Activated CD4-positive, alpha-beta T cell treated with anti-CD3 and anti-CD28 coated beads, Interleukin-2, amount 50 U/mL, for 4 hours (primary cell): ENCODE measurements at places on chromosomes 12 and 14.

GRCh38 chr12:44259890-44260289, 424.0 kb downstream of the TMEM117 start:
- DNase-seq: no peak

GRCh38 chr12:2668816-2669215, 126.0 kb upstream of the FKBP4 start:
- DNase-seq: no peak

- no peak for DNase-seq
Observed at GRCh38 chr12:119311878-119312277, 22.7 kb upstream of the CCDC60 start.

DNA sequence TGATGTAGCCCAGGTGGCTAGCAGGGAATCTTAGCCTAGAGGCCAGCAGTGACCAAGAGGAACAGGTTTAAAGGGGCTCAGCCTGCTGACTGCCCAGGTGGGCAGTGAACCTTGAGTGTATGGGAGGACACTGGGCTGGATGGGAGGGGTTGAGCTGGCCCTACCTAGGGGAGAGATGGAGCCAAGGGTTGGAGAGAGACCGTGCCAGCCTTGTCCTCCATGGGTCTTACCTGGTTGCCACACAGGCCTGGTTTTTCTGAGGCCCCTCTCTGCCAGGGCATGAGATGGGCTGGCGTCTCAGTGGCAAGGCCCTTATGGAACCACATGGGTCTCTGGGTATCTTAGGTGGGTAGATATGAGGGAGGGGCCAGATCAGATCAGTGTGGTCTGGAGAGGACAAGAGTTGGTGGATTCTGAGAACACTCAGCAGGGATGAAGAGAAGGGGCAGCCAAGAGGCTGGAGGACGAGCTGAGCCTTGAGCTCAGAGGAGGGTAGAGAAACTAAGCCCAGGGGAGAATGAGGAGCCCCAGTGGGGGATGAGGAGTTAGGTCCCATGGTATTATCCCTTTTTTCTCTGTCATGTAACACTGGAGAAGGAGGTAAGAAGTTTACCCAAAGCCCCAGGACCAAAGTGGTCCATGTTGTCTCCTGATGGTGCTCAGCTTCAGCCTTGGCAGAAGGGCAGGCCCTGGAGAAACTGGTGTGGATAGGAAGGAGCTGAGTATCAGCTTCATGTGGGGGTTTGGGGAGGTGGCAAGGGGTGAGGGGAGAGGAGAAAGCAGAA, 3.7 kb downstream of the GZMB start:
- no peak for DNase-seq

DNA sequence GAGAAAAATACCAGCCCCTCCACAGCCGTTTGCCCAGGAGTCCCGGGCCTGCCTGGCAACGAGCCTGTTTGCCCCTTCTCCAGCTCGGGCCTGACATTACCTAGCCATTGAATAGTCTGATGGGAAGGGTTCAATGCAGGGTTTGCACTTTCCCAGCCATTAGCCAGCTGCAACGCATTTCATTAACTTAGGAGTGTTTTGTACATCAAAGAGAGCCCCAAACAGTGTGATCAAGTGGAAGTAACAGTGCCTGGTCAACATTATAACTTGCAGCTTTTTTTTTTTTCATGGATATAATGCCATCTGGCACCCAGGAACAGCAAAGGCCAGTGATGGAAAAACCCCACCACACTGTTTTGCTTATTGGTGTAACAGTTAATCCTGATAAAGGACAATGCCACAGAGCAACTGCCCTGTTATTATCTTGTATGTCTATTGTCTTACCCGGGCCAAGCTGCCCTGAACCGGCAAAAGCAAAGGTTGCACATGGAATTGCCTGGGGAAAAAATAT, 38.0 kb downstream of the BTG1 start:
- DNase-seq: no peak

DNA sequence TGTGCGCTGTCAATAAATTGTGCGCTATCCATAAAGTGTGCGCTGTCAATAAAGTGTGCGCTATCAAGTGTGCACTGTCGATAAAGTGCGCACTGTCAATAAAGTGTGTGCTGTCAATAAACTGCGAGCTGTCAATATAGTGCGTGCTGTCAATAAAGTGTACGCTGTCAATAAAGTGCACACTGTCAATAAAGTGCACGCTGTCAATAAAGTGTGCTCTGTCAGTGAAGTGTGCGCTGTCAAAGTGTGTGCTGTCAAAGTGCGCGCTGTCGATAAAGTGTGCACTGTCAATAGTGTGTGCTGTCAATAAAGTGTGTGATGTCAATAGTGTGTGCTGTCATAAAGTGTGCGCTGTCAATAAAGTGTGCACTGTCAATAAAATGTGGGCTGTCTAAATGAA, 2.9 kb upstream of the CHGA start:
- no peak for DNase-seq

- no peak for DNase-seq
Observed at GRCh38 chr14:40697231-40697630, 909.4 kb upstream of the LRFN5 start.

- no peak for DNase-seq
Observed at GRCh38 chr12:109795023-109795422, 38.2 kb downstream of the TRPV4 start.

- no peak for DNase-seq
Observed at GRCh38 chr14:74349757-74350156, 1.5 kb downstream of the VRTN start.
